Caki2 (cell line): ENCODE measurements at places on chromosomes 3 and 15.

GRCh38 chr15:85785887-85786780 is 8.6 kb downstream of the KLHL25 start:
- DNase-seq: peak; percentile 44

DNA sequence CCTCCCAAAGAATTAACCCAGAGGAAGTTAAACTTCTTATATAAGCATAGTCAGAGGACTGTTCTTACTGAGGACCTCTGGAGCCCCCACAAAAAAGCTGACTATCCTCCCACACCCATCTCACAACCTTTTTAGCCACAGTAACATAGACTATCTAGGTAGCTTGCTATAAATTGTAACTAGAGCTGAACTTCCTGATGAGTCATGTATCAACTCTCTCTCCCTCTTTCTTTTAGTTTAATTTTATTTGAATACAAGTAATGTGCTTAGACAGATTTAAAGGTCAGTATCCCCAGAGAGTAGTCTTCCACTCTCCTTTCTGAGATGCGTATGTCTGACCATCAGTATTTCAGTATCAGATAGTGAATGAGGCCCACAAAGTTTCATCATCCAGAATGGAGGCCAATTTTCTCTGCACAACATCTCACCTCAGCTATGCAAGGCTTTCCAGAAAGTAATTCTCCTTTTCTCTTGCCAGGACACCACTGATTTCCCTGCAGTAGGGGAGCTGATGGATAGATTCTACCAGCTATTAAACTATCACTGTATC is 104.0 kb upstream of the MYRIP start:
- no peak for DNase-seq

DNA sequence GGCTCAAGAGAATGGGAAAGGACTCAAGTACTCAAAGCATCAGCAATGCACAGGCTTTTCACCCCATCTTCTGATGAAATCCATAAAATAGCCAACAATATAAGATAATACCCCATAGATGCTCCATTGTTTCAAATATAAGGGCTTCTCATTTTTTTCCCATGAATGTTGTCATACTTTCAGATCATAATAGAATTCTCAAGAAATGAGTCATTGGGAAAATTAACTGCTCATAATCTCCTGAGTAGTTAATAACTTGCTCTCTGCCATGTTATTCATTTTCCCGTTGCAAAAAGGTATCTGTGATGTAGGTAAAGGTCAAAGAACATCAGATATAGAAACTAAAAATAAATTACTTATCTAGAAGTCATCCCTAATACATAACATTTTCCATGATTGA is 121.9 kb downstream of the NSUN3 start:
- DNase-seq: no peak

- DNase-seq: peak; percentile 47
These were observed 18.8 kb upstream of the IQSEC1 start for GRCh38 chr3:13091898-13092611.

DNA sequence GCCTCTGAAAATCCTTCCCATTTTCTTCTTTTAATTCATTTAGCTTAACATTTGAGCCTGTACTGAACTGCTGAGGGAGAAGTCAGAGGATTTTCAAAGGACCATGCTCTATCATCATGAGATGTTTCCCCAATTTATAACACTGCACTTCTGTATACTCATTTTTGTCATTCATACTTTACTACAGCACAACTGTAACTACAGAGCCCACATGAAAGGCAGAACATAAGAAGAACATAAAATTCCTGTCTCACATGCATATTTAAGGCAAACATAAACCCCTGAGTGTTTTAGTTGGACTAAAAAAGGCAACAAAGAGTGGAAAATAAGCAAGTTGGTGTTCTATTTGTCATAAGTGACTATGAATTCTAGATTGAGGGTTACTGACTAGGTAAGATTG is 237.7 kb upstream of the ARPP21 start:
- DNase-seq: no peak

DNA sequence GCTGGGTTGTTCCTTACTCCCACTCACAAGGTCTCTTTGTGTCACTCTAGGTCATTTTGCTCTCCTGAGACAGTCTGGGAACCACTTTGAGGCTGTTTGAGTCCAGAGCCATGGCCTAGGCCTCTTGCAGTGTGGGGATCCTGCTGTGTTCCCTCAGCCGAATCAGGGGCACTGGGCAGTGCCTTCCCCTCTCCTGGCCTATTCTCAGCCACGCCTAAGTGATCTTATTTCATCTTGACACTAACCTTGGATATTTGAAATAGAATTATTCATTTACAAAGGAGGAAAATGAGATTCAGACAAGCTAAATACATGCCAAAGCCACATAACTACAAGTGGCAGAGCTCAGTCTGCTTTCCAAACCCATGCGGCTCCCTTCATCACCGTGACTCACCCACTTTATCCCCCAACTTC is 557.2 kb upstream of the TBL1XR1 start:
- DNase-seq: no peak

DNA sequence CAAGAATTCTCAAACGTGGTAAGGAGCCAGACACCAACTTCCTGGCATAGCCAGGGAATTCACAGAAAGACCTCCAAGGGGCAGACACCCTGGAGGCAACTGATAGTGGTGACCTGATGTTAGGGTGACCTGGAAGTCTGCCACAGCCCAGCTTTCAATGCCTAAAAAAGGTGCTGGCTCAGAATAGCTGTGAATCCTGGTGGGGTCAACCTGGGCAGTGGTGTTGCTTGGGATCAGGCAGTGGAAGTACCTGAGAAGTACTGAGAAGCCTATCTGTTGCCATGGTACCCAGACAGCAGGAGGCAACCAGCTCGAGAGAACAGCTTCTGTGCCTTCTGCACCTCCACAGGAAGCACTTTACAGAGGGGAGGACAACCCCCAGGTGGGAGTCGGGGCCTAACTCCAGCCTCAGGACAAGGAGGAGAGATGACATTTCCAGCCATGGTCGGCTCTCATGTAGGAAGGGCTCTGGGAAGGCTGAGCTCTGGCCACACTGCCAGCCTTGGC is 55.4 kb upstream of the LARS2 start:
- no peak for DNase-seq

GRCh38 chr3:177481329-177481728 is 284.0 kb upstream of the TBL1XR1 start:
- DNase-seq: no peak

DNA sequence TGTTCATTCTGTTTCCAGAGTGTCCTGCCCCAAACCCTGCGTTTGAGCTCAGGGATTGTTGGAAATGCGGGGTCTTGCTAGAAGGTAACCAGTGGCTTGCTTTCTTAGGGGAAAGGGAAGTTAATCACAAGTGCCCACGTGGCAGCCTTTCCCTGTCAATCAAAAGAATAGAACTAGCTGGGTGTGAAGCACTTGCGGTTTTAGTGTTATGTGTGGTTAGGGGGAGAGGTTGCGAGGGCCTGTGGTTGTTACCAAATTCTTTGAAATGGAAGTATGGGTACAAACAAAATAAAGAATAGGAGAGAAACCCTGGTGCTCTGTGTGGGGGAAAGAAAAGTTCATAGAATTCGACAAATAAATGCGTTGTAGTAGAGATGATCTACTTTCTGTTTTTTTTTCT is 67.6 kb downstream of the FNDC3B start:
- no peak for DNase-seq

- DNase-seq: no peak
These were observed 47.2 kb upstream of the SMAD6 start for GRCh38 chr15:66654739-66655375.

- DNase-seq: no peak
These were observed 83.8 kb downstream of the SMAD3 start for GRCh38 chr15:67149068-67149772.

DNA sequence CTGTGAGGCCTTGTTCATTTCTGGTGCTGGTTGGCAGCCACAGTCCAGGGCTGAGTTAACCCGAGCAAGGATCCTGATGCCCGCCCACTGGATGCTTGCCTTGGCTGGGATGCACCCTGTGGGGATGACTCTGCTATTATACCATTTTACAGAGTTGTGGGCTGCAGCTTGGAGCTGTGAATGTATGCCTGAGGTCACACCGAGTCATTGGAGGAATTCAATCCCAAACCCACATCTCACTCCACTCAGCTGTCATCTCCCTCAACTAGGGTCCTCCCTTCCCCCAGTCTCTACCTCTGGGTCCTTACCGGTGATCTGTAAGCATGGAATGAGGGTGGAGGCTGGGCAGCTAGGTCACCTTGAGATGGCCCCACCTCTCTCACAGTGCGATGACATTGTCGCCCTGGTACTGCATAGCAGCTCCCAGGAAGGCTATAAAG is 22.1 kb downstream of the MAPKAPK3 start:
- DNase-seq: peak; percentile 66

GRCh38 chr15:68488966-68489365 is 57.0 kb upstream of the ITGA11 start:
- no peak for DNase-seq

GRCh38 chr3:18987862-18988447 is 160.4 kb upstream of the KCNH8 start:
- DNase-seq: no peak

DNA sequence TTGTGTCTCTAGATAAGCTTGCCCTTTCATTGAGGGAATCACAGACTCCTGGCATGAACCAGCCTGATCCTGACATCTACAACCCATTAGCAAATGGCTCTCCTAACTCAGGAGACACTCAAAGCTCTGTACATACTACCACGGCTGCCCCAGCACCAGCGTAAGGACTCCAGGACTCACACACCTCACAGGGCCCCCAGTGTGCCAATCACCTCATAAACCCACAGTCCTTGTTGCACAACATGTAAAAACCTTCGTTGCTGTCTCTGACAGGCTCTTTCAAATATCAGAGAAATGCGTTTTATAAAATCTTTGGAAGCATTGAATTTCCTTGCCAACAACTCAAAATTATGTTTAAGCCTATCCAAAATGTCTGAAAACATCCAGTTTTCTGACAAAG is 7.3 kb downstream of the FYCO1 start:
- DNase-seq: no peak

GRCh38 chr3:13143381-13144004 is 70.3 kb upstream of the IQSEC1 start:
- DNase-seq: no peak

GRCh38 chr3:144036498-144036897 is 64.9 kb downstream of the DIPK2A start:
- DNase-seq: no peak

DNA sequence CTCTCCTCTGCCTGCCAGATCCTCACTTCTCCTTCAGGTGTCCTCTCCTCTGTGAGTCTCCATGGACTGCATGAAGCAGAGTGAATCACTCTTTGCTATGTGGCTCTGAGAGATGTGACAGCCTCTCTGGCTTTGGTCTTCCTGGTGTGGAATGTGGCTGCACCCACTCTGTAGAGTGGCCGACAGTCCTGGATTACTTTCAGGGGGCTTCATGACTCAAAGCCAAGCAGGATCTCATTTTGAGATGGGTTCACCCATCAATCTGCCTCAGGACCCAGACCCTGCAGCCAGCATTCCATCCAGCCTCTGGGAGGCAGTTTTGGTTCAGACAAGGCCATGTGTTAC is 221.9 kb upstream of the LYSMD4 start:
- DNase-seq: no peak

DNA sequence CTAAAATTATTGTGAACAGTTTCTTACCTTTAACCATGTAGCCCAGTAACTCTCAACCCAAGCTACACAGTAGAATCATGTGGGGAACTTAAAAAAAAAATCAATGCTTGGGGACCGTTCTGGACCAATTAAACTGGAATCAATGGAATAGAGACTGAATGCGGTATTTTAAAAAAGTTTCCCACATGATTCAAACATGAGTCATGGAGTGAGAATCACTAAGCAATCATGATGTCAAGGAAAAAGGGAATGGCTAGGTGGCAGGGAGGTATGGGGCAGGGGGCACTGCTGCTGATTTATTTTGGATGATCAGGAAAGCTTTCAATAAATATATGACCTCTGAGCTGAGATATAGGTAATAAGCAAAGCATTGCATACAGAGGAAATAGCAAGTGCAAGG is 250.5 kb upstream of the RORA start:
- peak; percentile 22 for DNase-seq

GRCh38 chr15:29143909-29144635 is 125.5 kb downstream of the NSMCE3 start:
- peak; percentile 46 for DNase-seq

GRCh38 chr15:31230630-31231485 is 95.8 kb upstream of the KLF13 start:
- DNase-seq: peak; percentile 51

DNA sequence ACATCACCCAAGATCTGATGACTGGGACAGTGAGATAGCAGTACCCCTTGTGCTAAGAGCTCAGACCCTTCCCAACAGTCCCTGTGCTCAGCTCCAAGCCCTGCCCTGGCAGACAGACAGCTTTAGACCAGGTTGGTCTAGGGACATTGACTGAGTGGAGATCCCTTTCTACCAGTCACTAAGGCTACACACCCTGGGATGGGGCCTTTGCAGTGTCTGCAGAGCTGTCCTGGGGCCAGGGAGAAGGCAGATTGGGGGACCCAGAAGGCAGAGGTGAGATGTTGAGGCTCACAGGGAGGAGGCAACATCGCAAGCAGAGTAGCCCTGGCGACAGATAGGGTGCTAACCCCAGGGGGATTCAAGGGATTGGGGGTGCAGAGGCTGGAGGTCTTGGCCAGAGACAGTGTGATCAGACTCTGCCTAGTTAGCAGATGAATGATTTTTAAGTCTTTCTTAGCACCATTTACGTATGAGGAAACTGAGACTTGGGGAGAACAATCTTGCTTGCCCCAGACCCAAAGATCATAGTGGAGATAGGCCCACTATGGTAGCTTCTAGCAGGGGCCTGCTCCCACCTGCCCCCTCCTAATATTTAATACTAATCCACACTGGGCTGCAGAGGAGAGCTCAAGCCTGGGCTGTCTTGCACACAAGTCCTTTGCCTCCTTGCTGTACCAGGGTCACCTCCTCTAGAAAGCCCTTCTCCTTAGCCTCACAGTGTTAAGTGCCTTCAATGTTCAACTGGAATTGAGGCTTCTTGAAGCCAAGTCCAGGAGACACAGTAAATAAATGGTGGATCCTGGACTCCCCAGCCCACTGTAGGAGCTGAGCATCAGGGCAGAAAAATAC is 32.6 kb downstream of the HMCES start:
- no peak for DNase-seq

DNA sequence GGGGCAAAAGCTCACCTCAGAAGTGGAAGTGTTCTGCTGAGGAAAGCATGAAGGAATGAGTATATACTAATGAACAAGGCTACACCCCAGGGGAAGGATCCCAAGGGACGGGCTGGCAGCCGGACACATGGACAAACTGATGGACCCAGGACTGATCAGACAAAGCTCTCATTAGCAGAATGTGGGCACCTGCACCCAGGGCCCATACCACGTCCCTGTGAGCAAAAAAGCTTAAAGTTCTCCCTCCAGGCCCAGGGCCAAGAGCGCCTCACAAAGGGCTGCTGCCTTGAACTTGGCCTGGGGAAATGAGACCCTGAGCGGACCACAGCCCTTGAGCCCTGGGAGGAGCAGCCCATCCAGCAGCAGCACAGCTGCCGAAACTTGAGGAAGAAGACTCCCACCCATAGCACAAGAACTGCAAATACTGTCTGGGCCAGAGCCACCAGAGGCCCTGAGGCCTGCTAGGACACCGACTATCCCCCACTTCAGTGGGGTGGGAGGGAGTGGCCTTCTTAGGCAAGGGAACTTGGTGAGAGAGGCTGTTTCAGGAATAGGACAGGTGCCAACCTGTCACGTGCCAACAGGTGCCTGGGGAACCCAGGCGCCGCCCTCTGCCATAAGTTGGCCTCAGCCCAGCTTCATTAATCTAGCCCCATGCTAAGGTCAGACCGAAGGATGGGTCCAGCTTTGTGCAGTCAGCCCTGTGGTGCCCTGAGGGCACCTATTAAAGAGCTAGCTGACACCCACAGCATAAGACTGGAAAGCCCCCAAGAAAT is 2.3 kb upstream of the GMPPB start:
- no peak for DNase-seq

GRCh38 chr3:129555153-129555550 is 12.2 kb downstream of the H1-8 start:
- DNase-seq: no peak

- DNase-seq: no peak
These were observed 7.2 kb upstream of the RBP1 start for GRCh38 chr3:139546772-139547171.
